Amniotic stem cell (primary cell): ENCODE measurements at places on chromosomes 5 and 9.

DNA sequence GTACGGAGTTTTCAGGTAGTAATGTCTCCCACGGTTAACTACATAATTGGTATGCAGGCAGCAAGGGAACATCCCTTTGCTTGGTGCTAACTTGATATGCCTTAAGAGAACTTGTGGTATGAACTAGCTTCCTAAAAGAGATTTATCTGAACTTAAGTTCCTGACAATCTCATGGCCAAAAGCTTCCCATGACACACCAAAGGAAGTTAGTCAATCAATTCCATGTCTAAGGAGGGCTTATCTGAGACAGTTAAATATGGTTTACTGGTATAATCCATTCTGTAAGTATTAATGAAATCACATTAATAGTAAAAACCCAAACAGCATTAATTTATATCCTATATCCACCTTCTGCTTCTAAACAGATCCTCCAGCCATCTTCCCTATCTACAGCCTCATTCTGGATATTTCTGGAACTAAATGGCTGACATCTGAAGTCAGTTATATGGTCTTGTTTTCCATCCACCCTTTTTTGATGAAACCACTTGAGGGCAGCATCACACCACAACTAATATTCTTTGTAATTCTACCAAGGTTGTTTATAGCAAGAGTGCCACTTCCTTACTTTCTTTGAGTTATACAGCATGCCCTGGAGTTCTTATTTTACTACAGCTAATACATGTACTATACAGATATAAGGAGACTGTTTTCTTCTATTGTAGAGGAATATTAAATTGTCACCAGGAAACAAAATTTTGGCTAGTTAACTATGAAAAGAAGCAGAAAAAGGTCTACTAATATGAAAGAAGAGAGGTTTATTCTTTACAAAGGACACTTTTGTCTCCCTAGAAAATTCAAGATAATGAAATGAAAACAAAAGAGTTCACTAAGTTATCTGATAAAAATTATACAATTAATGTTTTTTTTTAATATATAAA lies 34.7 kb downstream of the SHOC1 start:
- peak; percentile 63 for DNase-seq

GRCh38 chr9:133653638-133654037 lies 17.5 kb downstream of the DBH start:
- DNase-seq = no peak

DNA sequence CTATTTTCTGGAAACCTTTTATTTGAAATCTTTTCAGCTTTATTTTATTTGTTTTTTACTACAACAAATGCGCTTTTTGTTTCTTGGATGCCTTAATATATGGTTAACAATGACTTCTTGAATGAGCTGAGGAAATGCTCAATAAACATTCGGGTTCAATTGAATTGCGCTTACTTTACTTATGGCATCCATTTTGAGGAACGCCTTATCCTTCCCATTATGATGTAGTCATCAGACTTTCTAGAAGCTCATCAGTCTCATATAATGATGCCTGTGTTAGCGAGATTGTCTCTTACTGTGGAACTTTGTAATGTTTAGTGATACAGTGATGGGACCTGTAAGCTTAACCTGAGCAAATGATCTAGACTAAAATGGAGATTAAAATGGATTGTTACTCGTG lies 916 bp downstream of the SHLD3 start:
- DNase-seq = no peak

DNA sequence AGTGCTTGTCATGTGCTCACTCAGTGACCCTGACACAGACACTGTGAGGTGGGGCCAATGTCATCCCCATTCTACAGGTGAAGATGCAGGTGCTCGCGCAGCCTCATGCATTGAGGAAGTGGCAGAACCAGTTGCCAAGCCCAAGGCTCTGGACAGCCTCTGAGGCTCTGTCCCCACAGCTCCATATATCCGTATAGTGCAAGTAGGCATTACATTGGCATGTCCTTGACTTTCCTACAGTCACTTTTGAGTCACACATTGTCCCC lies 58.8 kb upstream of the ANGPTL2 start:
- no peak for DNase-seq

GRCh38 chr5:136084698-136085097 lies 47.9 kb upstream of the SMAD5 start:
- no peak for DNase-seq

DNA sequence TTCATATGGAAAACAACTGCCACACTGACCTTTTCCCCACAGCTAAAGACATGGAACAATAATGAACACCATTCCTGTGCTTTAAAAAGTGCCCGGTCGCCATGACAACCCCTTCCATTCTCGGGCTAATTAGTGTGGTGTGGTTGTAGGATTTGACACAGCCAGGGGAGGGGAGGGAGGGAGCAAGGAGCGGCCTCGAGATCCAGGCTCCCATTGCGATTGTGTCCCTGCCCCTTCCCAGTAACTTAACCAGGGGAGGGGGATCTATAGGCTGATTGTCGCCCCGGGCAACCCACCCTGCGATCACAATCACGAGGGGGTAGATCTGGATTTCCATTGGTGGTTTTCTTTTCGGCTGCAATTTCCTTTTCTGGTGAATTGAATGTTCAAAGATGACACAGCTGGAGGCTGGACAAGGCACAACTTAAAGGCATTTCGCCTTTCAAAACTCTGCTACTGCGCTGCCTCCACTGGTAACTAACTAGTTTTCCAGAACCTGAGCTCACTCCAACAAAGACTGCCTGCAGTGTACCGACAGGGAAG lies 96.7 kb upstream of the RETREG1 start:
- DNase-seq = no peak

GRCh38 chr9:68560071-68560844 lies 19.6 kb upstream of the TMEM252 start:
- DNase-seq = no peak
